Inflammatory macrophage treated with lipopolysaccharide for 1 hour (primary cell): ENCODE measurements at places on chromosomes 5 and 9.
A peak's percentile ranks its signal among the peaks of the same experiment; 100 is the strongest.

- no peak for DNase-seq
These were observed 466.4 kb upstream of the SMC2 start for GRCh38 chr9:103627731-103628130.

- DNase-seq: no peak
These were observed 155.0 kb downstream of the PRELID2 start for GRCh38 chr5:145680169-145680568.

- DNase-seq: no peak
These were observed 25.7 kb upstream of the EEIG1 start for GRCh38 chr9:128006332-128006996.

DNA sequence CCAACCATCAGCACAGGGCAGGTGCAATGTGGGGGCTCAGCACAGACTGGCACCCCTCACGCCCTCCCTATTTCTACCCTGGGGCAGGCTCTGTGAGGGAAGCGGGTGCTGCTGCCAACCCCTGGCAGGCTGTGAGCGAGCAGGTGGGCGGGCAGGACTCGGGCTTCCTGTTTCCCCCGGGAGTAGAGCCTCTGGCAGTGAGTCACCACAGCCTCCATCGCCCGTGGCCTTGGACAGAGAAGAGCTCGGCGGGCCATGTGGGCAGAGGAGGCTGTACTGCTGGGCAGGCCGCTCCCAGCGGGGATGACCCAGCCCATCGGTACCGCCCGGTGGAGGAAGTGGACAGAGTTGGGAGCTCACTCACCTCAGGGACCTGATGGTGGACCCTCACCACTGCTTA, 16.6 kb downstream of the KCNT1 start:
- DNase-seq: peak; percentile 37

DNA sequence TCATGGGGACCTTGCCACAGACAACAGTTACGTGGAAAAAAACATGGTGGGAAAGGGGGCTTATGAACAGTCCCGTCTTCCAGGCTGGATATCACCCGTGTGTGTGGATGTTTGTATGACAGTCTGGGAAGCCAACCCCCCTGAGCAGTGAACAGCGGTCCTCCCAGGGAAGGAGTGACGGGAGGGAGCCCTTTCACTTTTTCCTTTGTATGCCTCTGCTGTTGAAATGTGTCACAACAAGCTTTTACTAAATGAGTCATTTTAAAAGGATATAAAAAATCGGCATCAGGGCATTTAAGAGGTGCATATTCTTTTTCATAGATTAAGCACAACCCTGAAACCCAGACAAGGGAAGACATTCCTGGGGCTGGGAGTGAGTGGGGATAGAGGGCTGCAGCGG, 5.1 kb downstream of the MYMK start:
- DNase-seq: no peak

GRCh38 chr5:69213513-69214215, 21.0 kb upstream of the CDK7 start:
- no peak for DNase-seq

GRCh38 chr5:111135363-111135762, 43.2 kb downstream of the WDR36 start:
- no peak for DNase-seq

GRCh38 chr9:28781481-28781880, 1208.2 kb upstream of the C9orf72 start:
- no peak for DNase-seq

DNA sequence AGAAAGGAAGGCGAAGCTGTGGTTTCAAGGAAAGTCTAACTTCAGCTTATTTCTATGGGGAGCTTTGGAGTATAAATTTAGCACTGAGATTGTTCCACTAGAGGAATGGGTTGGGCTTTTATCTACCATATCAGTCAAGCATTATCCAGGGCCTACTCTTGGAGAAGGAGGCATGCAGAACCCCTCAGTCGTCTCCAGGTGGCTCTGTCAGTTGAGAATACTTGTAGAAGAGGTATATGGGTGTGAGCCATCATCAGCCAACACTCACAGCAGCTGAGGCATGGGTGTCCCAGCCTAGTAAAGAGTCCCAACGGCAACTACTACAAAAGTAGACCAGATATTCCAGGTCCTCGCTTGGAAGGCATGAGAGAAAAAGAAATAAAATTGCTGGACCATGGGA, 548.5 kb upstream of the GRAMD2B start:
- DNase-seq: no peak

GRCh38 chr5:79932510-79933504, 58.3 kb downstream of the MTX3 start:
- no peak for DNase-seq

- DNase-seq: no peak
These were observed 124.5 kb downstream of the C5orf15 start for GRCh38 chr5:133843911-133844310.

GRCh38 chr5:132205385-132206125, 22.1 kb downstream of the P4HA2 start:
- DNase-seq: no peak

GRCh38 chr9:127426756-127427155, 2.6 kb downstream of the ZNF79 start:
- DNase-seq: no peak

- peak; percentile 21 for DNase-seq
These were observed 107.6 kb upstream of the RASGRF2 start for GRCh38 chr5:80852331-80853245.

GRCh38 chr9:112174222-112174964, 704 bp downstream of the SUSD1 start:
- DNase-seq: peak; percentile 52
